Activated naive CD4-positive, alpha-beta T cell treated with anti-CD3 and anti-CD28 coated beads, Interleukin-2, amount 10 ng/mL, durations not matched to agents 7 days and 5 days (primary cell): ENCODE measurements at places on chromosomes 3 and 15.

GRCh38 chr15:71443538-71443937 lies 328.3 kb downstream of the THSD4 start:
- DNase-seq: peak; percentile 58

GRCh38 chr3:18443665-18444594 lies 18.8 kb upstream of the SATB1 start:
- DNase-seq: peak; percentile 45

GRCh38 chr15:29952225-29952624 lies 130.0 kb upstream of the TJP1 start:
- no peak for DNase-seq

DNA sequence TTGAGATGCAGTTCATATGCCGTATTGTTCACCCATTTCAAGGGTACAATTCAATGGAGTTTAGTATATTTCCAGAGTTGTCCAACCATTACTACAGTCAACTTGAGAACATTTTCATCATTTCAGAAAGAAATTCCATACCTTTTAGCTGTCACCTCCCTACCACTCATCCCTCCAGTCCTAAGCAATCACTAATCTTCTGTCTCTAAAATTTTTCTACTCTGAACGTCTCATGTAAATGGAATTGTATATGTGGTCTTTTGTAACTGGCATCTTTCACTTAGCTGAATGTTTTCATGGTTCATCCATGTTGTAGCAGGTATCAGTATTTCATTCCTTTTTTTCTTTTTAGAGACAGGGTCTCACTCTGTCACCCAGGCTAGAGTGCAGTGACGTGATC lies 51.1 kb downstream of the CMTM7 start:
- no peak for DNase-seq

DNA sequence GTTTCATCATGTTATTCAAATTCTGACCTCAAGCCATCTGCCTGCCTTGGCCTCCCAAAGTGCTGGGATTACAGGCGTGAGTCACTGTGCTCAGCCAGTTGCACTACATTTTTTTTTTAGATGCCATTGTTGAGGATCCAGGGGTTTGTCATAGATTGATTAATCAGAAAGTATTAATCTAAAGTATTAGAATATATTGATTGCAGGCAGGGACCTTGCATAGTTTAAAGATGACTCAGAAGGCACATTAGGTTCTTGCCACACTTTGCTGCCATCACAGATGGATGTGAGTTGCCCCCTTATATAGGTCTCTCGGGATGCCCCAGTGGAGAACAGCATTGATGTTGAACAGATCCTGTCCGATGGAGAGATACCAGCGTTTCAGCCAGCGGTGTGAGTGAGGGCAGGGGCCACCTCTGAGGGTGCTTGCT lies 41.1 kb downstream of the IGF1R start:
- no peak for DNase-seq

GRCh38 chr3:115947325-115947724 lies 324.0 kb downstream of the GAP43 start:
- no peak for DNase-seq

GRCh38 chr3:182487611-182488010 lies 305.7 kb upstream of the ATP11B start:
- DNase-seq: no peak

DNA sequence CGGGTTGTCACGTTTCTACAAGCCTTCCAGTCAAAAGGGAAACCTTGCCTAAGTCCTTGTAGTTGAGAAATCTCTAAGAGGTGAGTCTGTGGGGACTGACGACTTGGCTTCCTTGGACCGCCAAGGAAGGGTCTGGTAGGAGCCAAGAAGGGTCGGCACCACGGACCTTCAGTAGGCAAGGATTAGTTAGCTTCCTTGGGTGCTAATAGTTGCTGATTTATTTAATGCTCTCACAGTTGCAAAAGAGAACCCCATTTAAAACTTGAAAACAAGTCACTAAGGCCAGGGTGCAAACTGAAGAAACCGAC lies 361 bp upstream of the LCMT2 start:
- no peak for DNase-seq

- no peak for DNase-seq
Observed at GRCh38 chr15:47673232-47673761, 44.0 kb upstream of the SEMA6D start.

GRCh38 chr15:26864664-26865191 lies 2.1 kb upstream of the GABRA5 start:
- DNase-seq: no peak

DNA sequence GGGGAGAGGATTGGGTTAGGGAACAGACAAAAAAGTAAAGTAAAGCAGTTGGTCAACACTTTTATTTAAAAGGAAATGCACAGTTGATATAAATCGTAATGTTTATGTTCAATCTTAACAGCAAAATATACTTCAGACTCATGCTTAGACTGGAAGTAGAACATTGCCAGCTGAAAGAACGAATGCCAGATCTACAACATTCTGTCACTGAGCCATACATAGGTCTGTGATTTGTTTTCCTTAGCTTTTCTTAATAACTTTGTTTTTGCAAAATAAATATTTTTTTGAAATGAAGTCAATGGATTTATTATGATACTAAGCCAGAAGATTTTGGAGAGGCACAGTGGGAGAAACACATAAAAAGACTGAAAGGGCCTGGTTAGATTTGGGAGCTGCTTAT lies 62.0 kb downstream of the LEKR1 start:
- no peak for DNase-seq

GRCh38 chr15:75032395-75032794 lies 9.0 kb downstream of the PPCDC start:
- no peak for DNase-seq

DNA sequence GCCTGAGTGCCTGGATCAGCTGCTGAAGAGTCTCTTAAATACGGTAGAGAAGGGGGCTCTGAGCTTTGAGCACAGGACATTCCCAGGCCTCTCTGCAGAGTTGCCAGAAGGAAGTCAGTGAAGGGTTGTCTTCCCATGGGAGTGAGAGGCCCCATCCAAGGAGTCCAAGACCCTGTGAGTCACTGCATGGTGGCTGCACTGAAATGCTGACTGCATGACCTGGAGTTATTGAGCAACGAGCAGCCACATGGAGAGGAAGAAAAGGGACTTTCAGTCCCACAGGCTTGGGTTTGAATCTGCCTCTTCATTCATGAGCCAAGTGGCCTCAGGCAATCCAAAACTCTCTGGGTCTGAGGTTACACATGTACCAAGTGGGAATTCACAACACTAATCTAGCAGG lies 69.6 kb upstream of the RASGRF1 start:
- no peak for DNase-seq
